Activated T-cell treated with anti-CD3 and anti-CD28 coated beads, Interleukin-2, amount 50 U/mL, for 4 hours (primary cell): ENCODE measurements at places on chromosomes 16 and 17. TPM values are rescaled to one million over a fixed set of nuclear protein-coding genes. Genes with fewer than 3 reads are reported as not detected.

The ARL6IP1 gene
- total RNA-seq = 49.1 TPM

- DNase-seq = no peak
These were observed 22.6 kb downstream of the ADCY7 start for GRCh38 chr16:50288920-50289319.

DNA sequence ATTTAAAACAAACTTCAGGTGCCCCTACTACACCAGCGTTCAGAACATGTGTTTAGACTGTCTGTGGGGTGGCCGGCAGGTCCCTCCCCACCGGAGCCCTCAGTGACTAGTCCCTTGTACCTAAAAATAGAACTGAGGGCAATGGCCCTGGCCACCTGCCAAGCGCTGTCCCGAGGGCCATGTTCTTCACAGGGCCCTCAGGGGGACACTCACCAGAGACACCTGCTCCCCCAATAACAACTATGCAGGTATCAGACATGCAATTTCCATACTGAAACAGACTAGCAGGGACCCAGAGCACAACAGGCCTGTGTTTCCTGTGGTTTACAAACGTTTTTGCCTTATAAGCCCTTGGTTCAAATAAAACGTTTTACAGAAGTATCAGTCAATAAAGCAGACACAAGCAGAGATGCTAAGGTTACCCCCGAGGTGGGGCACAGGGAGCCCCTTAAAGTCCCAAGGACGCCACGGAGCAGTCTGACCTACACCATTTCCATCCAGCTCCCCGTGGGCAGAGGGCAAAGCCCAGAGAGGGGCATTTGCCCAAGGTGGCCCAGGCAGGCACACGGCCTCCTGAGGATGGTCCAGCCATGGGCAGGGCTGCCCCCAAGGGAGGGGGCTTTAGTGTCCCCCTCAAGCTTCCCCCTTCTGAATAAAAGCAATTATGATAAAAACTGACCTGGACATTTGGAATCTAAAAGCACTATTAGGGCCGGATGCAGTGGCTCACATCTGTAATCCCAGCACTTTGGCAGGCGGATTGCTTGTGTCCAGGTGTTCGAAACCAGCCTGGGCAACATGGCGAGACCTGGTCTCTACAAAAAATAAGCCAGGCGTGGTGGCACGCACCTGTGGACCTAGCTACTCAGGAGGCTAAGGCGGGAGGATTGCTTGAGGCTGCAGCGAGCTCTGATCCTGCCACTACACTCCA is 896 bp upstream of the MYLK3 start:
- no peak for DNase-seq

DNA sequence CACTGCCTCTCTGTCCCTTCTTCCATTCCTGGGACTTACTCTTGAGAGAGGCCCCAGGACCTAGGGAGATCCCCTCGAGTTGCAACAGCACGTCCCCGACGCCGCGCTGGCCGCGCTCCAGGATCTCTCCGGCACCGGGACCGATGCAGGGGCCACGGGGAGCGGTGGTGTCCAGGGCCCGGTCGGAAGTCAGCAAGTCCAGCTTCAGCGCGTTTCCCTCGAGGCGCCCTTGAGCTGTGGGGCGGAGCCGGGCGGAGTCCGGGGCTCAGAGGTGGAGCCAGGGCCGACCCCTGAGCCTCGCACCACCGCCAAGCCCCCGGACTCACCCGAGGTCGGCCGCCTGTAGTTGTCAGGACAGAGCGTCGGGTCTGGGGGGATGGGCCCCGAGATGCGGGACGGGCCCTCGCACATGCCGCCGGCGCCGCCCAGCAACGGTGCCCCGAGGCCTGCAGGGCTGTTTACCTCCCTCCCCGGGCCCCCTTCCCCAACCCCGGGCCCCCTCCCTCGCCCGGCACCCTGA is 458 bp downstream of the ENKD1 start:
- no peak for DNase-seq

The BRICD5 gene
- 8.2 TPM for total RNA-seq
